GM10248 (cell line): ENCODE measurements at places on chromosomes 6 and 20.

DNA sequence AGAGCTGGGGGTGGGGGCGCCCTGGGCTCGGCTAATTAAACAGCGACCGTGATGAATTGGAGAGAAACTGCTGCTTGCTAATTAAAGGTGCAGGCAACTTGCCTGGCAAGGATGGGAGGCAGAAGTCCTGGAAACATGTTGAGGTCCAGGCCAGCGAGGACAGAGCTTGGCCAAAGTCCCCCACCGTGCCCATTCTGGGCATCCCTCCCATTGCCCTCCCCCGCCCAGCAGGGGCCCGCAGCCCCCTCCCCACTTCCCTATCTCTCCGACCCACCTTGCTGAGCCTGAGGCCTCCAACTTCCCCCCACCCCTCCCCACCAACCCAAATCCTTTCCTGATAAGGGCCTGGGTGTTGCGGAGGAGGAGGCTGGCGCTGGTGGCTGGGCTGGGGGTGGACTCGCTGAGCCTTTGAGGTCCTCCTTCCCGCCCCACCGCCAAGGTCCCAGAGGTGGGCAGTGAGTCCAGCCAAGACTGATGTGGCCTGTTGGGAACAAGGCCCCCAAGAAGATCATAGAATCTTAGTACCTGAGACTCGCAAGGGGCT lies 23.3 kb downstream of the C20orf203 start:
- no peak for DNase-seq

DNA sequence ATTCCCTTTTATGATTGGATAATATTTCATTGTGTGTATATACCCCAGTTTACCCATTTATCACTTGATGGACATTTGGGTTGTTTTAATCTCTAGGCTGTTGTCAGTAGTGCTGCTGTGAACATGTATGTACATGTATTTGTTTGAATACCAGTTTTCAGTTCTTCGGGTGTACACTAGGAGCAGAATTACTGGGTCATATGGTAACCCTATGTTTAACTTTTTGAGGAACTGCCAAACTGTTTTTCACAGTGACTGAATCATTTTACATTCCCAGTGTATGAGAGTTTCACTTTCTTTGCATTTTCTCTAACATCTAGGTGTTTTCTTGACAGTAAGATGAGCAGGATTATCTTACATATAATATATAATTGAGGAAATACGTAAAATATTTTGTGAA lies 44.7 kb upstream of the ADIG start:
- DNase-seq, result no peak

DNA sequence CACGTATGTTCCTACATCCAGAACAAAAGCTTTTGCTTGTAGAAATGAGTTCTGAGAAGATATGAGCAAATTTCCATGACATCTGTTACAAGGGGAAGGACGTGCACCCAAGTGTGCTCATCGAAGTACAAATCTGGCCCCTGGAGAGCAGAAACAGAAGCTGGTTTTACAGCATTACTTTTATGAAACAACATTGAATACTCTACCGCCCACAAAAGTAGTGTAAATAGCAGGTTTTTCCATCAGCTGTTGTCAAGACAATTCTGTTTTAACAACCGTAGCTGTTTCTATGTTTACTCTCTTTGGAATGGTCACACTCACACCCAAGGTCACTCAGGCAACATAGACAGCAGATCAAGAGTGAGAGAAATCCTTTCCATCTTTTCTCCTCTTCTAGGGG lies 114.2 kb upstream of the SSTR4 start:
- DNase-seq, result no peak

DNA sequence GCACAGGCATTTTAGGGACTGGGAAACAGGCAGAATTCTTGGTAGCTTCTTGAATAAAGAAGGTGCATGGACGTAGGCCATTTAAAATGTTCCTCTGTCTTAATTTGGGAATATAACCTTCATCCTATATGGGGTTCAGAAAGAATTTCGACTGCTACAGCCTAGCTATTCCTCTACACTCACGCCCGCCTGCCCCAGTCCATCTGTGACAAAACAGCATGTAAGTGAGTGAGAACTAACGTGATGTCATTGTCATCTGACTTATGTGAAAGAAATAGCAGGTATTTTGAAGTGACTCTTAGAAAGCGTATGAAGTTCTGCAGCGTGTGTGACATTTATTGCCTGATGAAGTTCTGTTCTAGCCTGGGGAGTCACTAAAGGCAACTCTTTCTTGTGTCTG lies 52.2 kb upstream of the SLC22A1 start:
- DNase-seq, result no peak

DNA sequence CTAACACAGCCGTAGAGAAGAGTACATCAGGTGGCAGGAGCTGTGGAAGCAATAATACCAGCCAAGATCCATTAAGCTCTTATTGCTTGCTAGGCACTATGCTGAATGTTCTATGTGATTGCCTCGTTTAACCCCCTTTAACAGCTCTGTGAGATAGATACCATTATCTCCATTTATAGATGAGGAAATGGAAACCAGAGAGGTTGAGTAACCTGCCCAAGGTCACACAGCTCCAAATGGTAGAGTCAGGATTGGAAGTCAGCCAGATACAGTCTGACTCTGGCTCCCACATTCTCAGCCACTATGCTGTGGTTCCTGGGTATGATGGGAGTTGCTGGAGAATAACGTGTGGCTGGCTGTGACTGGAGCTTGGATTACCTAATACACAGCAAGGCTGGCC lies 92.4 kb downstream of the DLGAP4 start:
- no peak for DNase-seq

- DNase-seq, result no peak
Measured at GRCh38 chr6:143336446-143337152, 113.9 kb downstream of the ADAT2 start.

GRCh38 chr6:6221787-6222535 lies 98.5 kb downstream of the F13A1 start:
- peak; percentile 18 for DNase-seq

GRCh38 chr6:146339716-146340115 lies 203.9 kb upstream of the RAB32 start:
- no peak for DNase-seq

- no peak for DNase-seq
Measured at GRCh38 chr20:44187054-44187771, at the start of gene JPH2. Gene JPH2 (minus strand): TSS chr20:44187188. CDS start chr20:44186705, 483 bp downstream.

DNA sequence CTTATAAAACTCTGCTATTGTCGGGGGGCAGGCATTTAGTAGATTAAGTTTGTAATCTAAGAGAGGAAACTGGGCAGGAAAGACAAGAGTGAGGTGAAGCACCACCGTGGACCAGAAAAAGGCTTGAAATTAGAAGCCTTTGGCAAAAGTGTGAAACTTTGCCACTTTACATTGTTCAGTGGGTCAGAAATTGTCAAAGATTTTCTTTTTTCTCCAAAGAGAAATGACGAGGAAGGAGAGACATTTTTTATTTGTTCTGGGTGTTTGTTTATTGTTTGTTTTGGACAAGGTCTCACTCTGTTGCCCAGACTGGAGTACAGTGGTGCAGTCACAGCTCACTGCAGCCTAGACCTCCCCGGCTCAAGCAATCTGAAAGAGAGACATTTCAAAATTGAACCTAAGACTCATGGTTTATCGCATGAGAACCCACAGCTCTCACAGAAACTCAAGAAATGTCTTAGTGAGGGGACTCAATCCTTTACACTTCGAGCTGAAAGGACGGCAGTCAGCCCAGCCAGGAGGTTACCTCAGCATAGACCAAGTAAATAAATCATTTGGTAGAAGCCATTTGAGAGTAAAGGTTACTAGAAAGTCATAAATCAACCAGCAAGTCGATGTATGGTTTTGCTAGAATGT lies 262.8 kb upstream of the TAB2 start:
- no peak for DNase-seq
